ENCODE measurements at places on chromosomes 5 and 9. TPM values are rescaled to one million over a fixed set of nuclear protein-coding genes. Genes with fewer than 3 reads are reported as not detected.
A peak's percentile ranks its signal among the peaks of the same experiment; 100 is the strongest.

DNA sequence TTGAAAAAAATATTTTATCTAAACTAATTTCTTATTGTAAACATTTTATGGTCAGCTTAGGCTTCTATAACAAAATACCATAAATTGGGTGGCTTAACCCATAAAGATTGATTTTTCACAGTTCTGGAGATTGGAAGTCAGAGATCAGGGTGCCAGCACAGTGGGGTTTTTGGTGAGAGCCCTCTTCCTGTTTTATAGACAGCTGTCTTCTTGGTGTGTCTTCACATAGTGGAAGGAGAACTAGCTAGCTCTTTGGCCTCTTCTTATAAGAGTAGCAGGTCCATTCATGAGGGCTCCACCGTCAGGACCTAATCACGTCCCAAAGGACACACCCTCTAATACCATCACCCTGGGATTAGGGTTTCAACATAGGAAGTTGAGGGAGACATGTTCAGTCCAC is 26.6 kb downstream of the OTULINL start:
- DNase-seq, result no peak
- no peak overlapping the region for H3K27ac ChIP-seq
- no peaks in the 10 kb centered on the region for H3K27me3 ChIP-seq
- H3K36me3 ChIP-seq, result no peaks in the 10 kb centered on the region
- H3K4me1 ChIP-seq, result no peaks in the 10 kb centered on the region
- no peak overlapping the region for H3K4me3 ChIP-seq

- DNase-seq, result no peak
- H3K4me3 ChIP-seq, result no peak overlapping the region
- no peaks in the 10 kb centered on the region for H3K36me3 ChIP-seq
- H3K27ac ChIP-seq, result no peak overlapping the region
- H3K27me3 ChIP-seq, result no peaks in the 10 kb centered on the region
Observed at GRCh38 chr5:172385010-172385563, 69.2 kb downstream of the SH3PXD2B start.

UBAP2 gene
- total RNA-seq, result 22.5 TPM

GRCh38 chr9:107491081-107492053 is 1.8 kb upstream of the KLF4 start:
- H3K36me3 ChIP-seq, result peaks cover 11% of the 10 kb centered on the region
- H3K4me3 ChIP-seq, result peak overlapping the region; percentile 85
- DNase-seq, result peak; percentile 35

GRCh38 chr5:100900796-100901781 is 2.0 kb downstream of the ST8SIA4 start:
- peak overlapping the region; percentile 76 for H3K27ac ChIP-seq
- H3K4me1 ChIP-seq, result no peaks in the 10 kb centered on the region
- H3K27me3 ChIP-seq, result peaks cover 48% of the 10 kb centered on the region
- H3K4me3 ChIP-seq, result peak overlapping the region; percentile 37

- H3K27me3 ChIP-seq, result no peaks in the 10 kb centered on the region
- no peaks in the 10 kb centered on the region for H3K4me1 ChIP-seq
- H3K36me3 ChIP-seq, result no peaks in the 10 kb centered on the region
- H3K27ac ChIP-seq, result no peak overlapping the region
- DNase-seq, result no peak
Observed at GRCh38 chr5:25414742-25415141, 770.0 kb upstream of the CDH10 start.

MOCS2 gene
- total RNA-seq, result 36.8 TPM

IRX1 gene
- not detected for total RNA-seq
